ENCODE measurements at places on chromosomes 2 and 18.
A peak's percentile ranks its signal among the peaks of the same experiment; 100 is the strongest.

- no peak for DNase-seq
Measured at GRCh38 chr2:3257826-3258225, 119.8 kb downstream of the EIPR1 start.

GRCh38 chr2:167581961-167582574 lies 665.3 kb downstream of the STK39 start:
- DNase-seq, result no peak

DNA sequence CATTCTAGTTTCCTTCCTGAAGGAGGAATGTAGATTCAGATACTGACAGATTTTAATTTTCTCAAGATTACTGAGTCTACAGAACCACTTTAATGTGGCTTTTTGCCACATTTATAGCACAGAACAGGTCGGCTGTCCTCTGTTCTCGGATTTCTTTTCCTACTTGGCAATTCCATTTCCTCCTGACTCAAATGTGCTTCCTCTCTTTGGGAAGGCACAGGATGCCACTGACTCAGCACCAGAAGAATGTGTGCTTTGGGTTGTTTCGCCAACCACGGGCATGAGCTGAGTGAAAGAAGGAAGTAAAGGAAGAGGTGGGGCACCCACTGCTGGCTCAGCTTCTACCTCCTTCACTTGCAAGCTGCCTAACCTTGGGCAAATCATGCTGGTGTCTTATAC lies 970.6 kb upstream of the ACVR2A start:
- no peak for DNase-seq

DNA sequence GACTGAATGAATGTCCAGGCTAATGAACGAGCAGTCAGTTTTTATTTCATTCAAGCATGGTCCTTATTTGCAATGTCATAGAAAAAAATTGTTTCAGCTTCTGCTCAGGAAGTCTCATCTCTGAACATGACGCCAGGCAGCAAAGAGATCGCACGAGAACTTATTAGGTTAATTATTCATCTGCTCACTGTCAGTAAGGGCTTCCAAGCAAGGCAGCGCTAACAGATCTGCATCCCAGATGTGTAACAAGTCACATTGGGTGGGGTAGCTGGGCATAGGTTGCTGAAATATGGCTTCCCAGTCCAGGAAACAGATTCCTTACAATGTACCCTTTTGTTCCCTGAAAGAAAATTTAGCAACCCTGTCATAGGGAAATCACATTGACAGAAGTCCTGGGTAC lies 63.5 kb downstream of the ANKRD44 start:
- peak; percentile 48 for DNase-seq

DNA sequence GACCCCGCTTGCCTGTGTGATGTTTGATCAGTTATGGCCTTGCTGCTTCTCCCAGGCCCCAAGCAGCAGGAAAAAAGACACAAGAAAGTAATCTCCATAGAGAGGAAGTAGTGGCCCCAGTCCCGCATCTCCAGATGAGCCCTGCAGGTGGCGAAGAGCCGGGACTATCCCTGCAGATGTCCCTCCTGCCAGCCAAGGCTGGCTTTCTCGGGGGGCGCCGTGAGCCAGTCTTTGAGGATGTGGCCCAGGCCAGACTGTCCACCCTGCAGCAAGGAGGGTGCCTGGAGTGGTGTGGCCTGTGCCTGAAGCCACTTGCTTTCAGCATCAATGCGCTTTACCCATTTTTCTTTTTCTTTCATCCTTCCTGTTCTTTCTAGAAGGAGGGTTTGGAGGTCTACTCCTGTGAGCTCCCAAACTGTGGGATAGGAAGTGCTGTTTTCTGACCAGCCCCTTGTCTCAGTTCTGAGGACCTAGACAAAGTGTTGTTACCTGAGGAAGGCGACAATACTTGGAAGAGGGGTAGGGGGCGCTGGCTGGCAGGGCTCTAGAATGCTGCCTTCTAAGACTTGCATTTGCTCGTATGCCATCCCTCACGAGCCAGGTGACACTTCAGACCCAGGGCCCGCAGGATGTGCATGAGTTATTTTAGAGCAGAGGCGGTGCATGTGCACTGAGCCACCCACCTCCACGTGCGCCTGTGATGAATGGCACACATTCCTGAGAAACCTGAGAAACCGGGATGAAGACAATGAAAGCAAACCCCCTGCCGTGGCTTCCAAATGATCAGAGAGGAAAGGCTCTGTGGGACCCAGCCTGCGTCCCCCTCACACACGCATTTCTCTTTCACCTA lies 255.8 kb downstream of the FBXO15 start:
- no peak for DNase-seq

DNA sequence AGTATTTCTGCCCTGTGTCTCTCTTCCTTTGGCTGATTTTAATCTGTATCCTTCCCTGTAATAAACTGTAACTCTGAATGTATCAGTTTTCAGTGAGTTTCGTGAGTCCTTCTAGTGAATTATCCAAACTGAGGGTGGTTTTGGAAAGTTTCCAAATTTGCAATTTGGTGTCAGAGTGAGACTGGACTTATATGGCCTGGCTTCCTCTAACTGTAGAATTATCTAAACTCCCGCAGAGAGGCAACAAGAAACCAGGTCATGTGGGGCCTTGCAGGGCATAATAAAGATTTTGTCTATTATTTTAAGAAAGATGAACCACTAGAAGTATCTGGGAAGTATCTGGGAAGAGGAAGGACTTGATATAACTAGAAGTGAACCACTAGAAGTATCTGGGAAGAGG lies 95.3 kb upstream of the RNF152 start:
- DNase-seq, result no peak

- DNase-seq, result no peak
Measured at GRCh38 chr2:105834931-105835330, 90.2 kb downstream of the NCK2 start.
